ENCODE measurements at places on chromosomes 4 and X.
A peak's percentile ranks its signal among the peaks of the same experiment; 100 is the strongest.

GRCh38 chrX:116379854-116380253 lies 56.6 kb upstream of the SLC6A14 start:
- no peak for DNase-seq

DNA sequence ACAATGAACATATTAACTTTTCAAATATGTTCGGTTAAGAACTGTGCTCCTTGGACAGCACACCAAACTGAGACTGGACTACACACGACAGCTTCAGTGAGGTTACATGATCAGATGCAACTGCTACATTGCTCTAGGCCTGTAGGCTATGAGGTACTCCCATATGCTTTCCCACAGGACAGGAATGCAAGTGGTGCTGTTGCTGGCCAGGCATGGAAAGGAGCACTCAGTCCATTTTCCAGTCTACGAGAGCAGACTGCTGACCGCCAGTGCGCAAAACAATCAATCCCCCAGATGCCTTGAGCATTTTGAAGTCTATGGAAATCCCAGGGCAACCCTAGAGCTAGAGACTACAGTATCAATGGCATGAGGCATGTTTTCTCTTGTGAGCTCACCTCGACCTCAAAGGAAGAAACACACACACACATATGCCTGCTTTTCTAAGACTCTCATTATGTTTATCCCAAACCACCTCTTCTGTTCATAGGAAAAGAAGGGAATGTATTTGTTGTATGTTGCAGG lies 70.8 kb upstream of the SPP1 start:
- DNase-seq = no peak

- no peak for DNase-seq
Observed at GRCh38 chr4:29704059-29704458, 1016.1 kb upstream of the PCDH7 start.

- DNase-seq = no peak
Observed at GRCh38 chr4:188005561-188005960, 10.0 kb downstream of the ZFP42 start.

GRCh38 chr4:31085689-31086088 lies 365.5 kb downstream of the PCDH7 start:
- no peak for DNase-seq

- DNase-seq = peak; percentile 57
Observed at GRCh38 chr4:80202741-80203553, 5.6 kb downstream of the PRDM8 start.

GRCh38 chr4:9918484-9918883 lies 102.8 kb downstream of the SLC2A9 start:
- no peak for DNase-seq

DNA sequence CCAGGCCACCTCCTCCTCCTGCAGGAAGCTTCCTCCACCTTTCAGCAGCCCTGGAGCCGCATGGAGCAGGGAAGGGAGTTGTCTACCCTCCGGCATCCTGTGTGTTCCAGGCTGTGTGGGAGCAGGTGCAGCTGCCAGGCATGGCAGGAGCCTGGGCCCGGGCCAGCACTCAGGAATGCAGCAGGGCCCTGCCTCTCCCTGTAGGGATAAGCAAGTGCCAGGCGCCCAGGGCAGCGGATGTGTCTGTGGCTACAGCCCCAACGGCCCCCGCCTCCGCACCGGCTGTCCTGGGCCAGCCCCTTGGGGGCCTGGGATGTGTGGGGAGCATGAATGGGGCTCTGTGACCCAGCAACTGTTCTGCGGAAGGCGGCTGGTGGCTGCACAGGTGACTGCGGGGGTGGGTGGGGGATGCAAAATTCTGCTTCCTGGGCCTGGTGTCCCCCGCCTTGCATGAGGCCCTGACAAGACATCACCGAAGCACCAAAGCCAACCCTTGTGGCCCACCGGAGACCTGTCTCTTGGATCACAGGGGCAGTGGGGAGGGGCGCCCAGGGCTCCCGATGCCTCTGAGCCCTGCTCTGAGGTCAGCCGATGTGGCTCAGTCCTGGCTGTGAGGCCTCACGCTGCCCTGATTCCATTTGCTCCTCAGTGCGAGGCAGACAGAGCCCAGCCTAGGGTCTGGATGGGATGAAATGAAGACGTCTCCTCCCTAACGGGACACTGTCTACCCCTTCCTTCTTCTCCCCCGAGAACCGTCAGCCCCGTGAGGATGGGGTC lies 1.4 kb upstream of the DOK7 start:
- no peak for DNase-seq

GRCh38 chrX:9912351-9913145 lies 54.6 kb upstream of the CLDN34 start:
- DNase-seq = no peak

DNA sequence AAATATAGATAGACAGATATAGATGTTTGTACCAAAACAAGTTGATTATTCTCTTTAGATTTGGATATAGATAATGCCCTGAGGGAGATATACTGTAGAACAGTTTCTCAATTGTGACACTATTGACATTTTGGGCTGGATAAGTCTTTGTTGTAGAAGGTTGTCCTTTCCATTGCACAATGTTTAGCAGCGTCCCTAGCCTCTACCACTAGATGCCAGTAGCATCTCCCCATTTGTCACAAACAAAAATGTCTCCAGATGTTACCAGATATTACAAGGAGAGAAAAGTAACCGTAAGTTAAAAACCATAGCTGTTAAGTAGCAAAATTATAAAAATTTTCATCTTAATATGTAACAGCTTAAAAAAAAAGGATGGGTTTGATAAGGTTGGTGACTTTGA lies 2595.3 kb downstream of the ARAP2 start:
- DNase-seq = no peak

DNA sequence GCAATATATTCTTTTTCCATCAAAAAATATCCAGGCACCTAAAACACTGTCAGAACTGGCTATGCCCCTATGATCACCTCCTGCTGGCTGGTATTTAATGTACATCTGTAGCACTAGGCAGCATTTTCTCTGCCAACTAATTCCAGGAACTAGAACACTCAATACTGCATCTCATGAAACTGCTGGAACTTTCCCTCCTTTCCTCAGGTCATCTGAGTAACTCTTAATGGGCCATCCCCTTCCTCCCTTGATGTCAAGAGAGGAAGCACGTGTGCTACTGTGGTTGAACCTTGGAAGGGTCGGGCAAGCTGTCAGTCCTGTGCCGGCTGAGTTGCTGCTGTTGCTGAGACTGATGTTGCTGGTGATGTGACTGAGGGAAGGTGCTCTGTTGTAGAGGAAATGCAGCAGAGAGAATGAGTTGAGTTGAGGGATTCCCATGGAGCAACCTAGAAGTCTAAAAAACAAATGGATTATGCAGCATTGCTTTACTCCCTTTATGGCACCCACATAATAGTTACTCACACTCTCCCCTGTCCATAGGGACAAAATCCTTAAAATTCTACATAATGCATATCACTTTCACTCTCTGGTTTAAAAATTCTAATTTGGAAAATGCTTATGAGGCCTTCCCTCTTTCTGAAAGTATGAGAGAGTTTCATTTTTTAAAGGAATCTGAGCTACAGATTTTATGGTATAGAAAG lies 39.5 kb downstream of the TMEM165 start:
- DNase-seq = no peak

DNA sequence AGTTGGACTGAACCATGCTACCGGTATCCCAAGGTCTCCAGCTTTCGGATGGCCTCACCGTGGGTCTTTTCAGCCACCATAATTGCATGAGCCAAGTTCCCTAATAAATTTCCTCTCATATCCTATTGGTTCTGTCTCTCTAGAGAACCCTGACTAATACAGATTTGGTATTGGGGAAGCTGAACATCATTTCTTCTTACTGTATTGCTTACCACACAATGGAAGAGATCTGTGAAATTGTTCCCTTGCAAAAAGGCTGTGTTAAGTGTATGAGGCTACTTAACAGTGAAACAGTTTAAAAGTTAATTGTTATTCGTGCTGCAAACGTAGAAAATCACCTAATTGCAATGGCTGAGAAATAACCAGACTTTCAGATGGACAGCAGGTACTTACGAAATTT lies 34.0 kb downstream of the PLAC8 start:
- DNase-seq = no peak

DNA sequence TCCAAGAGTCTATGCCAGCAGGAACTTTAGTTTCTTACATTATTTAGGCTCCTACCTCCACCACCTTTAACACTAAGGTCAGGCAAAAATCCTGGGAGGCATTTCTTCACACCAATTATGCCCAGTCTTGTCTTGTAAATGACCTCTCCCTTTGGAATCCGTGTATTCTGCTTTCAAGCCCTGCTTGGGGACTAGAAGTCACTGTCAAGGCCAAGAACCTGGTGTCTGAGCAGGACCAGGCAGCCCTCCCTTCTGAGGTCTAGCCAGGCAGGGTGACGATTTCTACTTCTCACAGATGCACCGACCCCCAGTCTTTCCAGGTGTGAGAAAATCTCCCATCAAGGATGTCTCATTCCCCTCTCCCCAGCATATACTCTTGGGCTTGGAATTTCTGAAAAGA lies 82.7 kb upstream of the C1QTNF7 start:
- no peak for DNase-seq

GRCh38 chr4:120963449-120963848 lies 40.9 kb upstream of the PRDM5 start:
- no peak for DNase-seq

- DNase-seq = no peak
Observed at GRCh38 chr4:69032847-69033638, 63.2 kb upstream of the UGT2B7 start.

GRCh38 chrX:142891046-142891445 lies 134.7 kb upstream of the SPANXN4 start:
- no peak for DNase-seq

DNA sequence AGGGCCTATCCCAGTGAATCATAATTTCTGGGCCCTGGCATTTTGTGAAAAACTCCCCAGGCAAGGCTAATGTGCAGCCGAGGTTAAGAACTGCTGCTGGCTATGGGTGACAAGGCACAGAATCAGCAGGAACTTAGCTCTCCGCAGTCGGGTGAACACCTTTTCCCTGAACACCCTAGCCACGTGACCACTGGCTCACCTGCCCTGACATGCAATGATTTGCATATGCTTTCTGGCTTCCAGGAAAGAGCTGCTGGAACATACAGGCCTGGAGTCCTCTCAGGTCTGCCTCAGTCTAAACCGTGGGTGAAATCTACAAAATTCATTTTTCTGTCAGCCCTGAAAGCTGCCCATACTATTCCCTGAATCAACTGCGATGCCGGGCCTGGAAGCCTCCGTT lies 56.6 kb downstream of the ZNF827 start:
- DNase-seq = peak; percentile 48

GRCh38 chr4:8228319-8229250 lies 29.5 kb downstream of the SH3TC1 start:
- peak; percentile 95 for DNase-seq

DNA sequence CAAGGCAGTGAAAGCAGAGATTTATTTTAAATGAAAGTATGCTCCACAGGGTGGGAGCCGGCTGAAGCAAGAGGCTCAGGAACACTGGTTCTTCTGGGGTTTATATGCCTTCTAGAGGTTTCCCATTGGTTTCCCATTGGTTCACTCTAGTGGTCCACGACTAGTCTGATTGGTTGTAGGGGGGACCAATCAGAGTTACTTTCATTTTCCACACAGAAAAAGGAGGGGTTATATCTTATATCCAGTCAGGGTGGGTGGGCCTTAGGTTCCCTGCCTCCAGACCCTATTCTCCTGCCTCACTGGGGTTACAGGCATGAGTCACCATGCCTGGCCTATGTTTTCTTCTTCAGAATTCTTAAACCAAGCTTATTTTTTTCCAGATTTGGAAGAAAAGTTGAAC lies 101.6 kb downstream of the KLHL8 start:
- DNase-seq = no peak

DNA sequence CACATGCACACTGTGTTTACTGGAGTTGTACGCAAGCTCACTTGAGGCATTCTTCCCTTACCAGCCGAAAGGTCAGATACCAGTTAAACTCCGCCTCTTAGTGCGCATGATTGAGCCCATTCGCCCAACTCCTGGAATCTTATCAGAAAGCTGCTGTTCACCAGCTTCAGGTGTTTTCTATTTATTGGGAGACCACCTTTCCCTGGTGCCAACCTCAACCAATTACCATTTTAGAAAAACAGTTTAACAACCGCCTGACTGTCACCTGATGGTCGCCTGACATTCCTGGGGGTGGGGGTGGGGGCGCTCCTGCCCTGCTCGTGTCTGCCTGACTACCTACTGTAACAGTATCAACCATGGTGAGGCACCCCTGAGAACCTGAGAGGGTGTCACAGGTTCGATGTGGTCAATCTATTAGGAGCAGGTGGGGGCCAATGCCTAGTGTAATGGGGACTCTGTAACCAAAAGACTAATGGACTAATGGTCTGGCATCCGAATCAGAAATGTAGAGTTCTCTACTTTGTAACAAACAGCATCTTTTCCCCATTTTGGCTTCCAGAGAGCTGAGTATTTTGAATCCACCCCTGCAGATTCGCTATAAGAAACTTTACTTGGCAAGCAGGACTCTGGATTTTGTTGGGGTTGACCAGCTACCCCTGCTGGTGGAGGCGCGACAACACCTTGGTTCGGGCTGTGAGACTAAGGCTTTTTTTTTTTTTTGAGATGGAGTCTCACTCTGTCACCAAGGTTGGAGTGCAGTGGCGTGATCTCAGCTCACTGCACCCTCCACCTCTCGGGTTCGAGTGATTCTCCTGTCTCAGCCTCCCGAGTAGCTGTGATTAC lies 58.2 kb upstream of the ZNF157 start:
- peak; percentile 53 for DNase-seq

Data from RPMI8226 (cell line).